ENCODE measurements at places on chromosomes 2 and 18.

DNA sequence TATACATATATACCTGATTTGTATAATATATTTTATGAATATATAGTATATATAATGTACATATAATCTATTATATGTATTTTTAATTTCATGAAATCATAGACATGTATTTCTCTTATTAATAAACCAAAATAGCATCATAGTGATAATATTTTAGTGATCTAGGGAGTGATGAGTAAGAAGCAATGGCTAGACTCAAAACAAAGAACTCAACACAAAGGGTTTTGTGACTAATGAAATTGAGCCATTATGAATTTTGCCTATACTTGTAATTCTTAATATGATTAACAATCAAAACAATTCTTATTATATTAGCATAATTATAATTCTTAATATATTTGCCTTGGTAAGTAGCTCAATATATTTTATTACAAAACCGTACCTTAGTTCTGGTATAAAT is 1614.1 kb upstream of the TMEFF2 start:
- no peak for DNase-seq

DNA sequence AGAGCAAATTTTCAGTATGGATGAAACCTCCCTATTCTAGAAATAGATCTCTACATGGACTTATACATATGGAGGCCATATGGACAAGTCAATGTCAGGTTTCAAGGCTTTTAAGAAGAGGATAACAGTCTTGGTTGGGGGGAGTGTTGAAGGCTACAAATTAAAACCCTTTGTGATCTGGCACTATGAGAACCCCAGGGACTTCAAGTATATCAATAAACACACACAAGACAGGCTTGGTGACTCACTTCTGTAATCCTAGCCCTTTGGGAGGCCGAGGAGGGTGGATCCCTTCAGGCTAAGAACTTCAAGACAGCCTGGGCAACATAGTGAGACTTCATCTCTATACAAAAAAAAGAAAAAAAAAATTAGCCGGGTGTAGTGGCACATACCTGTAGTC is 127.2 kb upstream of the SP5 start:
- no peak for DNase-seq

GRCh38 chr2:146982393-146982846 is 862.4 kb upstream of the ACVR2A start:
- DNase-seq, result no peak

- DNase-seq, result no peak
Observed at GRCh38 chr2:95071856-95072255, 46.3 kb downstream of the MAL start.

DNA sequence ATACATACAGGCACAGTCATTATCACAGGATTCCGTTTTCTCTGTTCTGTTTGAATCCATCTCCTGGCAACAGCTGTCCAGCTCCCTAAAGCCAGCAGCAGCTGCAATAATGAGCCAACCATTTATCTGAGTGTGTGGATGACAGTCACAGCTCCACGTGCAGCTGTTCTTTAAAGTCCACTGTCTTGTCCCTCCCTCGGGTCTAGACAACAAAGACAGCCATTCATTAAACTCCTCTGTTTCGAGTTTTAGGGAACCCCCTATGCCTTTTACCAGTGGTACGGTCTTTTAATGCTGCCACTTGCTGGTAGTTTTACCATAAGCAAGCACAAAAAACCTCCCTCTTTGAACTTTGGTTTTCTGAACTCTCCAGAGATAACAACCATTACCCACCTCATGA is 16.0 kb upstream of the MSGN1 start:
- DNase-seq, result no peak
